ENCODE measurements at places on chromosomes 16 and 17. TPM values are rescaled to one million over a fixed set of nuclear protein-coding genes. Genes with fewer than 3 reads are reported as not detected.

RNF112 gene
- 0.31 TPM for total RNA-seq

WBP2 gene
- 69.6 TPM for total RNA-seq

PRCD gene
- total RNA-seq, result 0.54 TPM

MYL11 gene
- 0.85 TPM for total RNA-seq

TEX14 gene
- total RNA-seq, result 0.21 TPM

PEMT gene
- 29.7 TPM for total RNA-seq

NEUROD2 gene
- not detected for total RNA-seq

SLC9A5 gene
- total RNA-seq, result 17.2 TPM

HOXB9 gene
- total RNA-seq, result 0.49 TPM

DOC2B gene
- total RNA-seq, result 0.33 TPM

RGS11 gene
- not detected for total RNA-seq

KRTAP3-2 gene
- total RNA-seq, result not detected

IGF2BP1 gene
- total RNA-seq, result 298 TPM

CDH3 gene
- total RNA-seq, result 3.2 TPM

SMIM36 gene
- total RNA-seq, result not detected

CLEC18A gene
- total RNA-seq, result 0.28 TPM

ELMO3 gene
- 25.3 TPM for total RNA-seq

LRRC37B gene
- total RNA-seq, result 18.2 TPM

CAPNS2 gene
- 1.2 TPM for total RNA-seq

ARHGAP23 gene
- total RNA-seq, result 70.5 TPM

TMC8 gene
- total RNA-seq, result 55.8 TPM

AGRP gene
- not detected for total RNA-seq

PRSS21 gene
- total RNA-seq, result not detected

IGSF6 gene
- not detected for total RNA-seq

All from endothelial cell (in vitro differentiated cells).